Tibial nerve (tissue), 4 donors: ENCODE measurements at places on chromosomes 2 and 18. TPM values are rescaled to one million over a fixed set of nuclear protein-coding genes. Genes with fewer than 3 reads are reported as not detected.

Gene SKOR2
- total RNA-seq: not detected

DNA sequence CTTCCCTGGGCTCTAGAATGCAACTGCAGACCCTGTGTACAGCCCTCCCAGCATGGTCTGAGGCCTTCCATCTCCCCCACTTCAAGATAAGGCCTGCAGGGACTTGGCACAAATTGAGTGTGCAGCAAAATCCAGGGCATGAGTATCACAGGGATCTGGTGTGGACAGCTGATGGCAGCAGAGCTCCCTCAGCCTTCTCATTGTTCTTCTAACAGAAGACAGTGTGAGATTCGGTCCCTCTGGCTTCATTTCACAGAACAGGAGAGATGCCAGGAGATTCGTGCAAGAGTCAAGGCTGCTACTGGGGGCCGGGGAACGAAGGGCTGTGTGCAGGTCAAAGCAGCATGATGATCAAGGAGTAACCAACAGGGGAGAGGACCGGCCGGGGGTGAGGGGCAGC is 85.8 kb downstream of the UXS1 start:
- DNase-seq: no peak

Gene LYPD1
- 0.22 TPM for total RNA-seq

GRCh38 chr18:70428439-70428838 is 139.6 kb downstream of the SOCS6 start:
- no peak for DNase-seq

GRCh38 chr2:46643951-46644350 is 164.6 kb downstream of the TMEM247 start:
- DNase-seq: no peak
